ENCODE measurements at places on chromosomes 3 and 15. TPM values are rescaled to one million over a fixed set of nuclear protein-coding genes. Genes with fewer than 3 reads are reported as not detected.

Gene GPR15
- not detected for total RNA-seq

Gene TMEM45A
- total RNA-seq: 25.7 TPM

Gene PYGO1
- 29.6 TPM for total RNA-seq

Gene SYNM
- total RNA-seq: 1.2 TPM

Gene PRKCD
- total RNA-seq: 16.1 TPM

Gene CCR4
- 0.07 TPM for total RNA-seq

Gene C2CD4B
- total RNA-seq: not detected

All from mesothelial cell of epicardium (in vitro differentiated cells).